ENCODE measurements at places on chromosomes 1 and 21. TPM values are rescaled to one million over a fixed set of nuclear protein-coding genes. Genes with fewer than 3 reads are reported as not detected.

The RAB3B gene
- total RNA-seq, result 0.24 TPM

The ALPL gene
- 0.90 TPM for total RNA-seq

The FCRL2 gene
- total RNA-seq, result 0.33 TPM

DNA sequence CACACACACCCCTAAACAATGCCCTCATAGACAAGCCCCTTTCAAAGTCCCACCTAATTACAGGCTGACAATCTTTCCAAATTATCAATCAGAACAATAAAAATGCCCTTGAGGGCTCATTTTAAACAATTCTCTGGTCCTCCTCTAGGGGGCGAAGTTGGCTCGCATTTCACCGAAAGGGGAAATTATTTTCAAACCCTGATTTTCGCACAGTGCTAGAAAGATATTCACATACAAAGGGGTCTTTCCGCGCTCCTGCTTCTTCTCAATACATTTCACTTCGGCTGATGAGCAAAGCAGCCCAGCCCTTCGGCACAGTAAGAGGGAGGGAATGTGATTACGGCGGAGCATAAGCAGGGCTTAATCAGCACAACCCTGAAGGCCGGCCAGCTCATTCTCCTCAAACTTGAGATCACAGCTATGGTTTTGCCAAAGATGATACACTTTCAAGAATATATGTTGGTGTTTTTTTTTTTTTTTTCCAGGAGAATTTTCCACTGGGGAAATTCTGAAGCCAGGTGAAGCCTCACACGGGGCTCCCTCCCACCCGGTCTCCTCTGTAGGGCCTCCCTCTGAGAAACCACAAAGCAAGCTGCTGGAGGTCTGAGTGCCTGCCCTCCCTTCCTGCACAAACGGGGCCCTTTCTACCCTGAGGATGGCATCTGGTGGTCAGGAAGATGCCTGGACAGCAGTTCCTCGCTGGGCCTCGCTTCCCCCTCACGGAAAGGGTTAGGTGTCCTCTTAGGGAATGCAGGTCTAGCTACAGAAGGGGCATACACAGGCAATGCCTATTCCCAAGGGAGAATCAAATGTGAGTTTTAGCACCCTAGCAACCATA is 66.9 kb downstream of the GNG12 start:
- no peak overlapping the region for H3K27ac ChIP-seq
- H3K4me1 ChIP-seq, result peaks cover 6% of the 10 kb centered on the region
- H3K4me3 ChIP-seq, result no peak overlapping the region
- no peak for DNase-seq
- peaks cover 6% of the 10 kb centered on the region for H3K27me3 ChIP-seq

DNA sequence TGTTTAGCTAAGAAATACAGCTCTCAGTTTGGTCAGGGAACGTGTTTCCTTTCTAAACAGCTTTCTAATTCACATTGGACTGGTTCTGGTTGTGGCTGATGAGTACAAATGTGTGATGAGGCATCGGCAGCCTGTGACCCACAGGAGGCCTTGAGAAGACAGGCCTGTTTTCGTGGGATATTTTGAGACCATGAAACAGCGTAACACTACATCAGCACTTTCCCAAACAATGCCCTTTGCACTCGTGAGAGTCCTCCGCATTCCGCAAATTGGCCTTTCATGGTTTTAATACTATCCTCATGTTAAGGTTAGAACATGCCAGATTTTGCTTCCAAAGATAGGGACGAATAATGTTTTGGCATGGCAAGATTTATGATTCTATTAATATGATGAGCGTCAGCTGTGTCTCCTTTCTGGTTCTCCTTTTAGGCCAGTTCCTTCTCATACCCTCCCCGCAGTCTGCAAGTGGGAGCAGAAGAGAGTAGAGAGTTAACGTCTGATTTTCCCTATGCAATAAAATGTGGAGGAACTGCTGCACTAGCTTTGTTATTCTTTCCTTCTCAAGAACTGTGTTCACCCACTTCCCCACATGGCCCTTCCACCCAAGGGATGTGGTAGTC is 84.3 kb upstream of the L1TD1 start:
- H3K27me3 ChIP-seq, result no peaks in the 10 kb centered on the region
- no peak overlapping the region for H3K27ac ChIP-seq
- no peaks in the 10 kb centered on the region for H3K4me1 ChIP-seq
- no peaks in the 10 kb centered on the region for H3K36me3 ChIP-seq
